Omental fat pad (tissue), 4 donors: ENCODE measurements at places on chromosomes 3 and 15.

DNA sequence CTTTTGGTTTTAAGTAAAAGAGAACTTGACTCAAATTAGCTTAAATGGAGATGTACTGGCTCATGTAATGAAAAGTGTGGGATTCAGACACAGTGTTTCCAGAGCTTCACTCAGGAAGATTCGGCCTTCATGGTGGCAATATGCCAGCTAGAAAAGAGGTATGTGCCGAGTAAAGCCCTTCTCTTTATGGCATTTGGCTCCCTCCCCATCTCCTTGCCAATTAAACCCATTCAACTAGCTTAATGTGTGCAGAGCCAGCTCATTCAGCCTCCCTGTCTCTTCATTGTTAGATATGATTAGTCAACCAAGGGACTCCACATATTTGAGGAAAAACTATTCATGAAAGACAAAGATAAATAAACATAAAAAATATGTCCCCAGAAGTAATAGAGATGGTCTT lies 15.0 kb upstream of the TRANK1 start:
- no peak for DNase-seq

DNA sequence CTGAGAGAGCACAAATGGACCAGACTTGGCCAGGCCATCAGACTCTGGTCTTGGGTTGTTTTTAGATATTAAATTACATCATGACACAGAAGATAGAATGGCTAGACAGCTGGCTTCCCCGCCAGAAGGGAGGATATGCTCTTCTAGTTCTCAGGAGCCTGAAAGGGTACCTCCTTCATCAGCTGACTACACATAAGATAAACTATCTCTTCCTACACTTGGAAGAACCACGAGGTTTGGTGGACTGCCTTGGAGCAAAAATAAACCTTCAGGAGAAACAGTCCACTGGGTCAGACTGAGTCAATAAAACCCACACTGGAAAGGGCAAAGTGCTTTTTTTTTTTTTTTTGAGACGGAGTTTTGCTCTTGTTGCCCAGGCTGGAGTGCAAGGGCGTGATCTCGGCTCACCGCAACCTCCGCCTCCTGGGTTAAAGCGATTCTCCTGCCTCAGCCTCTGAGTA lies 26.3 kb upstream of the DYNC1LI1 start:
- DNase-seq, result no peak

DNA sequence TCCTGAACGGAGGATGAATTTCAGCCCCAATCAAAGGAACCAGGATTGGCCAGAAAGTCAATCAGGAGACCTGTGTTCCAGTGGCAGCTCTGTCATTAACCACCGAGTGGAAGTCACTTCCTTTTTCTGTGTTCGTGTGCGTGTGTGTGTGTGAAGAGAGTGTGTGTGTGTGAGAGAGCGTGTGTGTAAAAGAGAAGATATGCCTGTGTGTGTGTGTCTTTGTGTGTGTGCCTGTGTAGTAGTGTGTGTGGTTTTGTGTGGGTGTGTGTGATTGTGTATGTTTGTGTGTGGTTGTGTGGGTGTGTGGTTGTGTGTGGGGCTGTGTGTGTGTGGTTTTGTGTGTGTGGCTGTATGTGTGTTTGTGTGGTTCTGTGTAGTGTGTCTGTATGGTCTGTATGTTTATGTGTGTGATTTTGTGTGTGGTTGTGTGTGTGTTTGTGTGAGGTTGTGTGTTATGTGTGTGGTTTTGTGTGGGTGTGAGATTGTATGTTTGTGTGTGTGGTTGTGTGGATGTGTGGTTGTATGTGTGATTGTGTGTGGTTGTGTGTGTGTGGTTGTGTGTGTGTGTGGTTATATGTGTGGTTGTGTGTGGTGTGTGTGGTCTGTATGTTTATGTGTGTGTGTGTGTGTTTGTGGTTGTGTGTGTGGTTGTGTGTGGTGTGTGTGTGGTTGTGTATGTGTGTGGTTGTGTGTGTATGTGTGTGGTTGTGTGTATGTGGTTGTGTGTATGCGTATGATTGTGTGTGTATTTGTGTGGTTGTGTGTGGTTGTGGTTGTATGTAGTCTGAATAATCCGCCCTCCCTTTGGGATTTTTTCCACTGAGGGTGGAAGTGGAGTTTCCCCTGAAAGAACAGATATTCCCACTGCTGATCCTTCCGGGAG lies 314.4 kb downstream of the SHQ1 start:
- no peak for DNase-seq

GRCh38 chr15:55530861-55531313 lies 22.9 kb upstream of the DNAAF4 start:
- no peak for DNase-seq

DNA sequence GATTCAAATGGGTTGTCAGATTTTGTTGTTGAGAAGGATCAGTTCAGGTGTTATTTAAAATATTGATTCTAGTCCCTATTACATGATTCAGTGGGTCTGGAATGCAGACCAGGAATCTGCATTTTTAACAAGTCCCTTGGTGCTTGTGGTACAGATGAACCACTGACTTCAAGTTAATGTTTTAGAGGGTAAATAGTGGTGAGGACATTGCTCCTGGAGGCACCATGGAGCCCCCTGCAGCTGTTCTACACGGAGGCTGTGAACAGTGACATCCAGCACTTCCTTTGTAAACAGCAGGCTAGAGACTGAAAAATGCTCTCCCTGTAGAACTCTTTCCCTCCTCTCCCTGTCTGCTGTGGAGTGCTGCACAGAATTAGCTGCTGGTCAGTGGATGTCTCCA lies 4.8 kb upstream of the FSIP1 start:
- DNase-seq, result no peak

- DNase-seq, result no peak
Measured at GRCh38 chr3:10702961-10703740, 112.9 kb upstream of the SLC6A11 start.

- DNase-seq, result no peak
Measured at GRCh38 chr15:96416934-96417759, 86.6 kb downstream of the NR2F2 start.

DNA sequence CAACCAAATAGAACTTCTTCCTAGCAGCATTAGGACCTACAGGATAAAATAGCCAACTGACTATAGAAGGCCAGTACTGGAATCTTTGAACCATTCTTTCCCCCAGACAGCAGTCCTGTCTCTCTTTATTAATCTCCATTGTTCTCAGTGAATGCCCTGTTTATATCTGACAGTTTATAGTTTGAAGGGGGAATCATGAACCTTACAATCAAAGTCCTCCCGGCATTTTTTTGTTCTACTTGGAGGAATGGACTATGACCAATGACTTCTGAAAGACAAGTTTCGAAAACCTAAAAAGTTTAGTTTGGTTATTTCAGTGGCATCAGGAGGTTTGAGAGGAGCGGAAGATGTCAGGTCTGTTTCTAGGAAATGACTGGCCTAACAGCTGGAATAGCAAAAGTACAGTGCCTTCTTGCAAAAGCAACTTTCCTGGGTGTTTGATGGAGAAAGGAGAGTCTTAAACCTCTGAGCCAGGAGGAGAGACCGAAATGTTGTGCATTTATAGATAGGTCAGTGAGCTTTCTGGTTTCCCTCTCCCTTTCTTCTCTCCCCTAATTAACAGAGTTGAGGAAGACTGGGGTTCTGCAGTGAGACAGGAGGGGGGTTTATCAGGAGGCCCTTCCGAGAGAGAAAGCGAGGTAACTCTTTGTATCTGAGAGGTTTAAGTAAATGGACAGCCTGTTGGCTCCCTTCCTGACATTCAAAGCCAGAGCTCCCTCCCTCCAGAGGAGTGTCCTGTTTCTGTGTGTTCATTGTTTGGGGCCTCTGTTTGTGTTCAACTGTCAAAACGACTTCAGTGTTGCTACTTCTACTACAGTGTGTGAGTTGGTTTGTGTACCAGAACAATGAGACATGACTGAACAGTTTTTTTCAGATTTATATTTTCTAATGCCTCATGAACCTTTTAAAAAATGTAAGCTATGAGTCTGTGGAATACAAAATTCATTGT lies 383.0 kb upstream of the RARB start:
- no peak for DNase-seq
